H9 (cell line): ENCODE measurements at places on chromosomes 11 and 22.
A peak's percentile ranks its signal among the peaks of the same experiment; 100 is the strongest.

DNA sequence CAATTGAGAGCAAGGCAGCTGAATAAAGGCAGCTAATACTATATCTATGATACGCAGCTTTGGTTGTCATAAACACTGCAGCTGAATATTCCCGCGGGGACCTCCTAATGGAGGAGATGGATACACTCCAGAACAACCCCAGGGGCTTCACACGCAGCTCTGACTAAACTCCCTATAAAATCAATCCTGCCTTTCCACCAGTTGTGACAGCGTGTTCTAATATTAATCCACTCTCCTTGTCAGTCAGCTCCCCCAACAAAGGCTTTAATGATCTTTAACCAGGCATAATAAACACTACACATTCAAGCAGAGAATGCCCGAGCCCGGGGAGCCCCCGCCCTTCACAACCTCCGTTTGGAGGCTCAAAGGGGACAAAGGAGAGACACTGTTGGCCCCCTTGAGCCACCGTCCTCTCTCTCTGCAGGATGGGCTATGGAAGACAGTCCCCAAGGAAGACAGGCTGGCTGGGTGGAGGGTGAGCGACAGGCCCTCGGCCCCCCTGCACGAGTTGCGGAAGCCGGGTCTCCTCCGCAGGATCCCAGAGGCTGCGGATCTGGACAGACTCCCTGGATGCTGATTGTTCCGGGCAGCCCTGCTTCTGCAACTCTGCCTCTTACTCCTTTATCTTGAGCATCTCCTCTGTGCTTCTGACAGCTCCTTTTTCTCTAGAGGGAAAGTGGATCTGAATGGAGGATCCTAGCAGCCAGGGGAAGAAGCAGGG lies 565.2 kb downstream of the BUD13 start:
- DNase-seq = no peak

- DNase-seq = no peak
These were observed 87.1 kb downstream of the CEP164 start for GRCh38 chr11:117414724-117415123.

- DNase-seq = peak; percentile 31
These were observed 363.6 kb downstream of the TTC28 start for GRCh38 chr22:28316014-28316413.

GRCh38 chr11:132438418-132438817 lies 1068.0 kb downstream of the NTM start:
- no peak for DNase-seq

DNA sequence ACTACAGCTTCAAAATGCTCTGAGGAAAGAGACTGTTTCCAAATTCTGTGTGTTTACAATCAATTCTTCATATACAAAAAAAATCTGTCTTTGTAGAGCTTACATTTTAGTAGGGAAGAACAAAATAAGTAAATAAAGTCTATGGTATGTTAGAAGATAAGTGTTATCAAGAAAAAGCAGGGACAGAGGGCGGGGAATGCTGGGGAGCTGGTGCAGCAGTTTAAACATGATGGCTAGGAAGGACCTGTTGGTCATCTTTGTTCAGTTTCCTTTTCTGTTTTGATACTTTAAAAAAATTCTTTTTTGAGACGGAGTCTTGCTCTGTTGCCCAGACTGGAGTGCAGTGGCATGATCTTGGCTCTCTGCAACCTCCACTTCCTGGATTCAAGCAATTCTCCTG lies 16.1 kb downstream of the TMEM25 start:
- DNase-seq = no peak

- DNase-seq = no peak
These were observed 14.1 kb downstream of the FAM181B start for GRCh38 chr11:82719361-82720105.

- peak; percentile 71 for DNase-seq
These were observed at the start of gene CPT1A for GRCh38 chr11:68841718-68842426. Gene CPT1A (minus strand): TSS chr11:68841916. CDS start chr11:68815474, 26,442 bp downstream.

DNA sequence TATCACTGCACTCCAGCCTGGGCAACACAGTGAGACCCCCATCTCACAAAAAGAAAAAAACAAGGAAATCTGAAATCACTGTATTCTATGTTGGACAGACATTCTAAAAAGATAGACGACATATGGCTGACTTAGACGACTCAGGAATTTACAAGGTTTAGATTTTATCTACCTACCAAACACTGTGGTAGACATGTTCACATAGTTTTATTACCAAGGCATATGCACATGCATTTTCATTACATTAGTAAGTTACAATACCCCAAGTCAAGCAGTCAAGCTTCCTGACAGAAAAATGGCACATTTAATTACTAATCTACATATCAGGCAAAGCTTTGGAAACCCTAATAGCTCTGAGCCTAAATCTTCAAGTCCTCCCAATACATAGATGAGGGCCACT lies 262.2 kb downstream of the TTC28 start:
- no peak for DNase-seq

DNA sequence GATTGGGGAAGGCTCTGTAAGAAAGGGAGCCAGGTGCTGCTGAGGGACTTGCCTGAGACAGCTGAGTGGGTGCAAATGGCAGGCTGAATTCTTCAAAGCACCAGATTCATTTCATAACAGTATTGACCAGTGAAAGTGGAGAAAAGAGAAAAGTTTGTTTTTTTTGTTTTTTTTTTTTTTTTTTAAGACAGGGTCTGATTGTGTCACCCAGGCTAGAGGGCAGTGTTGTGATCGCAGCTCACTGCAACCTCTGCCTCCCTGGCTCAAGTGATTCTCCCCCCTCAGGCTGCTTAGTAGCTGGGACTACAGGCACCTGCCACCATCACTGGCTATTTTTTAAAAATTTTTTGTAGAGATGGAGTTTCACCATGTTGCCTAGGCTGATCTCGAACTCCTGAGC lies 494.0 kb downstream of the MIAT start:
- peak; percentile 45 for DNase-seq

GRCh38 chr11:31805629-31806185 lies 5.4 kb downstream of the PAX6 start:
- DNase-seq = peak; percentile 65

- no peak for DNase-seq
These were observed 457.1 kb upstream of the TENM4 start for GRCh38 chr11:79897896-79898295.

- no peak for DNase-seq
These were observed 45.0 kb upstream of the SLC1A2 start for GRCh38 chr11:35464308-35464707.

- no peak for DNase-seq
These were observed 66.9 kb upstream of the TENM4 start for GRCh38 chr11:79507706-79508105.

GRCh38 chr11:106087815-106088435 lies 10.5 kb downstream of the AASDHPPT start:
- DNase-seq = peak; percentile 32

DNA sequence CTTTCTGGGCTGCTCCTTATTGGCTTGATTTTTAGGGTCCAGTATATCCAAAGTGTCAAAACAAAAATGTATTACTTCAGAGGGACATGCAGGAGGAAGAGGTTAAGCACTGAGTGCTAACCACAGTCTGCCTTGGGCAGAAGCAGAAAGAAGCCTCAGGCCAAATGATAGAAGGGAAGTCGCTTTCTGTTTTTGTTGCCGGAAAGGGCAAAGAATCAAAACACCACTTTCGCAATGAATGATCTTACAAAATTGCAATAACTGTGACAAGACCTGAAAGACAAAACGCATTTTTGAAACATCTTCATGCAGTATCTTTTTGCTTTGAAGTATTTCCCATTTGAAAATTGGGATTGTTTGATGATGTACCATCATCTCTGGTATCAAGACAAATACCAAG lies 70.1 kb upstream of the PICALM start:
- DNase-seq = no peak

DNA sequence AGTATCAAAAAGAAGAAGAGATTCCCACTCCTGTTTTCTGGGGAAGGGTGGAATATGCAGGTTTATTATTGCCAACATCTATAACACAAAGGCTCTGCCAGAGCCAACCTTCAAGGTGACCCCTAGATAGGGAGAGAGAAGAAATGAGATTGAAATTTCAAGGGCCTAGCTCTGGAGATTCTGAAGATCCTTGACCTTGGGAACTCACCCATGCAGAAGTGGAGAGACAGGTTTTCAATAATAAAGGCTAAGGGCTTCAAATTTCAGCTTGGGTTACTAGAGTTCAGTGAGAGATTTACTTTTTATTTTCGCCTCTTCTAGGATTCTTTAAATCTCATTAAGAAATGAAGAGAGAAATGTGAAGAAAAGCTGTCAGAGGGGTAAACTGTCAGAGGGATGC lies 98.4 kb downstream of the CD44 start:
- no peak for DNase-seq

- no peak for DNase-seq
These were observed 24.0 kb upstream of the MYH9 start for GRCh38 chr22:36411589-36412258.

GRCh38 chr11:106961048-106961447 lies 57.2 kb downstream of the GUCY1A2 start:
- DNase-seq = no peak
